ENCODE measurements at places on chromosomes 11 and 22. TPM values are rescaled to one million over a fixed set of nuclear protein-coding genes. Genes with fewer than 3 reads are reported as not detected.

- no peak for DNase-seq
These were observed at the start of gene BRSK2 for GRCh38 chr11:1389932-1390568. TSS of gene BRSK2 (plus strand) at chr11:1389934. CDS start at chr11:1390285, 351 bp downstream.

GAS2L1 gene
- total RNA-seq, result 10.0 TPM

DNA sequence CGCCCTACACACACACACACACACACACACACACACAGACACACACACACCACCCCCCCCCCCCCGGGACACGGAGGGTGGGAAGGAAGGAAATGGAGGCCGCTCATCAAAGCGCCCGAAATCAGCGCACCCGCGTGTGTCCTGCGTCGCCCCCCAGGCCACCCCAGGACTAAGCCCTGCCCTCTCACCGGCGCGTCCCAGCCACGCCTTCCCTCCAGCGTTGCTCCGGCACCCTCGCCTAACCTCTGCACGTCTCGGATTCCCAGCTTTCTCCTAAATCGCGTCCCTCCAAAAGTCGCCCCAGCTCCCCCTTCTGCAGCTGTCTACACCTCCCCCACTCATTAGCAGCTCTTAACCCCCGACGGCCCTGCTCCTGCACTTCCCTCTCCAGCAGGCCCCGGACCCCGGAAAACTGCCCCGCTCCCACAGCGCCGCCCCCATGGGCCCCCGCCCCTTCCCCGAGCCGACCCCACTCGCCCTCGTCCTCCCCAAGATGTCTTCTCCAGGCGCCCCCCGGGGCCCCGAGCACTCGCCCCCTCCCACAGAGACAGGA, 557 bp downstream of the PACSIN2 start:
- peak; percentile 62 for DNase-seq

DNA sequence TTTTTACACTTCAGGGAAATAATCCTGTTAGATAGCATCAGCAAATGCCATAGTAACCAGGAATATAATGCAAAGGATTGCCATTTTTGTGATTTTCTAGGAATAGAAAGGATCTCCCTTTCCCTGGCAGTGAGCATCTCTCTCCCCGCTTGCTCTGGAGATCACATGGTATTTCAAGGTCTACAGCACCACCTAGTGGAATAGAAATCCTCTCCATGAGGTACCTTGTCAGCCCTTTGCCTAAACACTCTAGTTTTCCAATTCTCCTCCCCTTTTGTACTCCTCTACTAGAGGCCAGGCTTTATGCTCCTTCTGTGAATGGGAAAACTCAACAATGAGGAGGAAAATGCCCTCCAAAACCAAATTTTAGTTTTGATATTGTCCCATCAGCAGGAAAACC, 78.4 kb downstream of the XRRA1 start:
- DNase-seq, result peak; percentile 16

DNA sequence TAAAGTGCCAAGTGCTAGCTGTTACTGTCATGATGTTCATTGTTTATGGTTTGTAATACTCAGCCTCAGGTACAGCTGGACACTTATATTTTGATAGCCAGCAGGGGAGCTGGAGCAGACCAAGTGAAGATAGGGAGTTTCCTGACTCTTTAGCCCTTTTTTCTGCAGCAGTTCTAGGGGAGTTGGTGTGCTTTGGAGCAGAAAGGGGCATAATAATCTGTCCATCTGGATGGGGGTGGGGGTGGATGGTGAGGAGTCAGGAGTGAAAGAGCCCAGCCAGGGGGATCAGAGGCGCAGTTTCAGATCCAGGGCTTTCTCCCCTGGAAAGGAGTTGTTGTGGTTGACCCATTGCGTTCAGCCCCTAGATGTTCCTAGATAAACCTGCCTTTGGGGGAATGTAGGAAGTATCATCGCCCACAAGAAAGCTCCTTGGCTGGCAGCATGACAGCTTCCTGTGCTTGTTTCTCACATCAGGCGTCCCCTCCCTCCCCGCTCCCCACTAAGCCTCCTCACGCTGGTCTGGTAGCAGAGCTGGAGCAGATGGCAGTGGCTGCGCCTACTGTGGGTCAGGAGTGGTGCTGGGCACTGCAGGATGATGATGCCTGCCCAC, 41.9 kb downstream of the MED15 start:
- DNase-seq, result no peak

GRCh38 chr11:47512701-47513100, 40.2 kb downstream of the CELF1 start:
- no peak for DNase-seq

GRAP2 gene
- total RNA-seq, result not detected
